ENCODE measurements at places on chromosomes 4 and X.

DNA sequence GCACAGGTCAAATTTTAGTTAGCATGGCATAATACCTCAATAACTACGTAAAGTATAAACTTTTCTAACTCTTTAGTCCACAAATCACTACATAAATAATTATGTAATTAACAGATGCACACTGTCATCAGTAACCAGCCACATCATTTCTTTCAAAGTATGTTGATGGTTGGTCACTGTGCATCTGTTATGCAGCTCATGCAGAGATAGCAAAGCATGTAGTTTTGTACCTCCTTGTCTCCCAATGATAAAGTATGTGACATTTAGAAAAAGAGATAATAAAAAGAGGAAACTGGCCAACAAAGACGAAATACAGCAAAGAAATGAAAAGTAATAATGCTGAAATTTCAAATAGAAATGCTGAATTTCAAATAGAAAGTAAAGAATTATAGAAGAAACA lies 2.9 kb downstream of the LAMTOR3 start:
- no peak for DNase-seq

DNA sequence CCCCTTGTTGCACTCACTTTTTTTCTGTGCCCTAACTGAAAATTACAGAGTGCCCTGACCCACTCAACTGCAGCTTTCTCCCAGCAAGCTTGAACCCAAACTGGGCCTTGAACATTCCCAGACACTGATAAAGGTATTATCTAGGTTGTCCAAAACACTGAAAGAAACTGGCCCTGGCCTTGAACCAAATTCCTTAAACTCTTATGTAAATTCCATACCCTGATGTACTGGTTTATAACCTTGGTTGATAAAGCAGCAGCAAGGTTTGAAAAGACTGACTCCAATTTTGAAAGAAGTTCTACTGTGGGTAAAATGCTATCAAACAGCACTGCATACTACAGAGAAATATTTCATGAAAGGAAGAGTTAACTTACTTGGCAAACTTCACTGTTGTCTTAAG lies 125.6 kb downstream of the PHF8 start:
- DNase-seq = no peak

DNA sequence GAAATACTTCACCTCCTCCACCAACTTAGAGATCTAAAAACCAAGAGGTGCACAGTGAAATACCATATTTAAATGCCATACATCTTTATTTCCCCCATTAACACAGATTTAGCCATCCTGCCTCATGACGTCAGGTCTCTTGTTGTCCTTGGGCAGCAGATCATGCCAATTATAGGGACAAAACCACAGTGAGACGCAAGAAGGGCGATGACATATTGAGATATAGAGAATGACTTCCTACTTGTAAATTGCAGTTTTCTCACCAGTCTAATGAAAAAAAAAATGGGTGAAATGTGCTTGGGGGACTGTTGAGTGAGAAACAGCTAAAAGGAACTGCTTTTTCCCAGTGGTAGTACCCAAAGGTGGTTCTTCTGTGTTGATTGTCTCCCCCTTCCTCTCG lies 24.3 kb downstream of the RS1 start:
- no peak for DNase-seq

GRCh38 chr4:165301833-165302232 lies 25.6 kb upstream of the MSMO1 start:
- no peak for DNase-seq

GRCh38 chrX:41672643-41673042 lies 16.1 kb upstream of the GPR34 start:
- DNase-seq = no peak

GRCh38 chr4:182925298-182925757 lies 8.1 kb upstream of the DCTD start:
- DNase-seq = peak; percentile 89

DNA sequence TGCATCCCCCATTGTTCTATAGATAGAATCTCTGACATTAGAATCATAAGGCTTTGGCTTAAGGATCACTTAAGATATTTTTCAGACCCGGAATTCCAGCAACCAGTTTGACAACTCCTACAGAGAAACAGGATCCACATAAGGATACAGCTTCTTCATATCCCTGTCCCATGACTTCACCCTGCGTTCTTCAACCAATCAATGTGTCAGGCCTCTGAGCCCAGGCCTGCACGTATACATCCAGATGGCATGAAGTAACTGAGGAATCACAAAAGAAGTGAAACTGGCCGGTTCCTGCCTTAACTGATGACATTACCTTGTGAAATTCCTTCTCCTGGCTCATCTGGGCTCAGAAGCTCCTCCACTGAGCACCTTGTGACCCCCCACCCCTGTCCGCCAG lies 85.1 kb downstream of the MFAP3L start:
- DNase-seq = no peak

DNA sequence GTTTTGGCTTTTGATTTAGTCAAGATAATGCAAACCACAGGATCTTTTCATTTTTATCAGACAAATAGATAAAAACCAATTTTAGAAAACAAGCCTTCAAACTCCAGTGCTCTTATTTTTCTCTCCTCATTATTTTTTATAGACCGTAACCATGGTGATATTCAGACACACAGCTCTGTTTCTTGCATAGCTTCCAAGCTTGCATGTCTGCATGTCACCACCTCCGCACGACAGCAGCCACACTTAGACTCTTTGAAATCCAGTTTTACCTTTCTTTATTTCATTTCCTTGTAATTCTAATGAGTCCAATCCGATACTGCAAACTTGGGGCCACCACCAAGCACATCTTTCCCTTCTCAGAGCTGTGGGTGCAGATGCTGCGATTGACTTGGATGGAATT lies 94.3 kb upstream of the GPM6A start:
- no peak for DNase-seq

- no peak for DNase-seq
These were observed 46.2 kb upstream of the NMU start for GRCh38 chr4:55682295-55682694.

- DNase-seq = no peak
These were observed 76.5 kb upstream of the LSM6 start for GRCh38 chr4:146098978-146099377.

- no peak for DNase-seq
These were observed 57.2 kb downstream of the IRF2 start for GRCh38 chr4:184416913-184417734.

Data from retina (tissue), 1 donor.